ENCODE measurements at places on chromosomes 5 and 9. TPM values are rescaled to one million over a fixed set of nuclear protein-coding genes. Genes with fewer than 3 reads are reported as not detected.

The ADAMTS2 gene
- 67.2 TPM for total RNA-seq

The ZNF608 gene
- 1.5 TPM for total RNA-seq

The PSIP1 gene
- 25.3 TPM for total RNA-seq

The CCDC152 gene
- total RNA-seq: 1.3 TPM

The TXNDC8 gene
- not detected for total RNA-seq

The SYK gene
- total RNA-seq: not detected

The F12 gene
- total RNA-seq: 0.90 TPM

The GZMA gene
- total RNA-seq: not detected

The KLF4 gene
- total RNA-seq: 4.4 TPM

The LCN9 gene
- total RNA-seq: not detected

The MSX2 gene
- total RNA-seq: 0.08 TPM

The DOCK8 gene
- not detected for total RNA-seq

The MCTP1 gene
- total RNA-seq: 0.23 TPM

The DBH gene
- not detected for total RNA-seq

The PCDHGB1 gene
- total RNA-seq: 2.4 TPM

The LIFR gene
- 18.2 TPM for total RNA-seq

The FCN2 gene
- total RNA-seq: not detected

The SPINK13 gene
- total RNA-seq: not detected

The SPEF2 gene
- 1.1 TPM for total RNA-seq

The C9orf153 gene
- total RNA-seq: 0.08 TPM

The SLC26A2 gene
- 6.2 TPM for total RNA-seq

The SLC36A2 gene
- total RNA-seq: not detected

The CXCL14 gene
- not detected for total RNA-seq

The FAM163B gene
- total RNA-seq: not detected

The NR2F1-AS1 gene
- 24.2 TPM for total RNA-seq

The QSOX2 gene
- total RNA-seq: 3.3 TPM

The PCDHA13 gene
- 0.59 TPM for total RNA-seq
